ENCODE measurements at places on chromosomes 5 and 9.

DNA sequence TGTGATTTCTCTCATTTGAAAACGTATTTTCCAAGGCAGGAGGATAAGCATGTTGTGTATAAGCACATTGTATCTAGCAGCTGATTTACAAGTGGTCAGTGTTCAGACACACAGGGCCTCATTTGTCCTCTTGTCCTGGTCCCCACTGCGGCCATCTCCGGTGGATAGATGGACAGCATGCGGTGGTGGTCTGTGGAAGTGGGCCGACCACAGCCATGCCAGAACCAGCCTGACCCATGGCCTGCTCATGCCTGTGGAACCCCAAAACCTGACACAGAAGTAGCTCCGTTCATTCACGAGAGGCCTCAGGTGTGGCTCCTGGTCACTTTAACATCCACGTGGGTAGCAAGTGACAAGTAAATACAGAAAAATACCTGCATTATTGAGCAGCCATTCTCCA, 14.6 kb downstream of the IRX2 start:
- DNase-seq, result no peak

DNA sequence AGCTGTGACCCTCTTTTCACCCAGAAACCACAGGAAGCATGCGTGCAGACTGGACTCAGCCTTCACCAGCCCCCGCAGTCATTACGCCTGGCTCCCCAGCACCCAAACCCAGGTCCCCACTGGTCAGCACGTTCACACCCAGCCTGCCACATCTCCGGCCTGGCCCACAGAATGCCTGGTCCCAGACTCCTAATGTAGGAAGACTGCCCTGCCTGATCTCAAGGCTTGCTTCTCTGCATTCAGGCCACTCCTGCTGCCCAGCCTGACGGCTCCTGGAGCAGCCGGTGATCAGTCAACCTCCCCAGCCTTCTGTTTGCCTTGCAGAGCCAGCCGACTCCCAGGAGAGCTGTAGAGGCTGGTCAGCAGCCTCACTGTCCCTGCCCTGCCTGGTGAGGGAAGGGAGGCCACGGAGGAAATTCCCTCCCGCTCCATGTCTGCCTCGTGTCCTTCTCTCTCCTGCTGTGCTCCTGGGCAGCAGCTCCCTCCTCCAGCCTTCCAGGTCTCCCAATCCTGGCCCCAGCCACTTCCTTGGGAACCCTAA, 25.4 kb downstream of the ADAMTS2 start:
- no peak for DNase-seq

- peak; percentile 49 for DNase-seq
These were observed 33.0 kb upstream of the WHRN start for GRCh38 chr9:114538241-114538640.

GRCh38 chr5:124663101-124663506, 83.3 kb downstream of the ZNF608 start:
- DNase-seq, result no peak
